ENCODE measurements at places on chromosomes 2 and 18.

- DNase-seq, result no peak
These were observed 20.5 kb upstream of the BCL2L11 start for GRCh38 chr2:111100087-111100764.

- DNase-seq, result no peak
These were observed 1573.4 kb upstream of the NXPH2 start for GRCh38 chr2:140353541-140353940.

DNA sequence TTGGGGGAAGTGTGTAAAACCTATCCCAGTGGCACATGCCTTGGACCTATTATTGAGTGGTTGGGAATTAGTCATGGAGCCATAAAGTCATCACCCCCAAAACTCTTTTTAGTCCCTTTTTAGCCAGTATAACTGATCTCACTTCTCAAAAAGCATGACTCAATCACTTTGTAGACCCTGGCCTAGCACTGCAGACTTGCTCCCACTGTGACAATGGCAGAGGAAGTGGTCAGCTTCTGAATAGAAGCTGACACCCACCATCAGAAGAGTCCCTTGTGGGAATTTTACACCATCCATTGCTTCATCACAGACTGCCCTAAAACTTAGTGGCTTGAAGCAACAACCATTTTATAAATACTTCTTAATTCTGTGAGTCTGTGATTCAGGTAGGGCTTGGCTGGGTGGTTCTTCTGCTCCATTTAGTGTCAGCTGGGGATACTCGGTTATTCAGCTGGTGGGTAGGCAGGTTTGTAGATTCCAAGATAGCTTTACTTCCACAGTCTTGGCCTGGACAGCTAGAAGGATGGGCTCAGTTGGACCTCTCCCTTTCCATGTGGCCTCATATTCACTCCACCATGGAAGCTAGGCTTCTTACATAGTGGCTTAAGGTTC is 10.8 kb upstream of the ITGA6 start:
- DNase-seq, result no peak

GRCh38 chr2:241821460-241822263 is 12.7 kb downstream of the NEU4 start:
- DNase-seq, result no peak
